ENCODE measurements at places on chromosomes 2 and 18.

DNA sequence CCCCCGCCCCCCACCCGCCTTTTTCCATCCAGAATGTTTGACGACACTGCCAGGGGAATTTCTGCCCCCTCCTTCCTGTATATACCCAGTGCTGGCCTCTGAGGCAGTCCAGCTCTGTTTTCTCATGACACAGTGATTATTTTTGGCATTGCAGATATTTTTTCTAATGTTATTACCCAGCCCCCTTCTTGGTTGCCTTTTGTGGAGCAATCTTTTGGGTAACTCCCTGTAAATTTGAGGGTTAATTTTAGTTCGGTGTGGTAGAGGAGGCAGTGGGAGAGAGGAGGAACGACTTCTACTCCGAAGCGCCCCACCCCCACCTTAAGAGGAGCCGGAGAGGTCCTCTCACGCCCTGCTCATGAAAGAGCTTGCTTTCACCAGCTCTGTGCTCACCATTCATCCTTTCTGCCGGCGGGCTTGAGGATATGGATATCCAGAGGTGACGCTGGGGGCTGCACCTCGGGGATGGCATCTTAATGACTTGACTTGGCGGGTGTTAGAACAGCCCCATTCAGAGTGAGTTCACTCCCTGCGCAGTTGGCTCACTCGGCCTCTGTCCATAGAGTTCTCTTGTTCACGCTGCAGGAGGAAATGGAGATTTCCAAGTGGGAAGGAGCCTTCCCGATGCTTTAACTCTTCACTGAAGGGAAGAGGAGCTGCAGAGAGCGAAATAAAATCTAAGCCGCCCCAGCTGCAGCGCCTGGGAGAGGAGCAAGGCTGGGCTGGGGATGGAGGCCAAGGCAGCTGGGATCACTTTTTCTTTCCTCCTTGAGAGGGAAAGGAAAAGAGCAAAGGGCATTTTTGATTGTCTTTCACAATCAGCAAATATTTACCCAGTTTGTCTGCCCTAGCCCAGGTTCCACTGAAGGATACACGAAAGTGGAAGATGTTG is 38.4 kb downstream of the EPAS1 start:
- peak; percentile 58 for DNase-seq

DNA sequence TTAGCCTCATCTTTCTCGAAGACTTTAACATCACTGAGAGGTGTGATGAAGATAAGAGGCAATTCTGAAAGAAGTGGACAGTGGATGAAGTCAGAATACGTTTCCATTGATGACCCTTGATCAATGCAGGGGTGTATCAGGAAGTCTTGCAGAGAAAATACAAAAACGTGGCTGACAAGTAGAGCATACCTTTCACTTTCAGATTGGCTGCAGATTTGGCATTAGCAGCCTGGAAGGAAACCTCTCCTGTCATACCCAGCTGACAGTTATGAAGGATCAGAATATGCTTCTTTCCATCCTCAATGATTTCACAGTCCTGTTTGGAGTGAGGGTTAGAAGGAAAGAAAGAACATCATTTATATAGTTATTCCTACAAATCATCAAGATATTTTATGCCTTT is 152.5 kb downstream of the PLEKHA3 start:
- no peak for DNase-seq

DNA sequence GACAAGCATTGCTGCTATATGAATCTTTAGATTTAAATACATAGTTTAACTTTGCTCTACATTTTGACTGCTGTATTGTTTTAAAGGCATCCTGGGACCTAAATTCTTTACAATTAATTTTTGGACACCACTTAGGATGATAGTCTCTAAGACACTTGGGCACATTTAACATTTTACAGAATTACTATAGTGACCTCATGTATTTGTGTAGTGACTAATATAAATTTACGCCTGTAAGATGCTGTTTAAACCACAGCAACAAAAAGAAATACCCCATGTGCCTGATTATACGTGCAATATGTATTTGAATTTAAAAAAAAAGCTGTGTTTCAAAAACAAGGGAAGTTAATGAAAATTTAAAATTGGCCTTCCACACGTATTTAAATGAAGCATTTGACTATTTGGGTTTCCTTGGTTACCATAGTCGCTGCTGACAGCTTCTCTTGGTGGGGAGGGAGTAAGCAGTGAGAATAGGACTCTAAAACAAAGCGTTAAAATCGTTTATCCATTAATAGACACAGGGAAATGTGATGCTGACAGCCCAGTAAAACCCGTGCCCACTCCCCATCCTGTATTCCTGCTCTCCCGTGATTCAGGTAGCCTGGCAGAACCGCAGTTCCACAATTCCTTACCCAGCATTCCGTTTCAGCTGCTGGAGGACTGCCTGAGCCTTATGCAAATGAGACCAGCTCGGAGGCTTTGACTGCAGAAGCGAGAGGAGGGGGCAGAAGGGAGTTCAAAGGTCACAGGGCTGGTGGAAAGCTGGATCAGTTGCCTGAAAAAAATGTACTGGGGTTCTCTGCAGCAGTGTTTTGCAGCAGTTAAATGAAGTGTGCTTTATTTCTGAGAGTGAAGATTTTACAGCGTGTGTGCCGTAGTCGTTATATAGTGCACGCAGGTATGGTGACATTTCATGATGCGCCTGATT is 104.3 kb downstream of the CSRNP3 start:
- no peak for DNase-seq

DNA sequence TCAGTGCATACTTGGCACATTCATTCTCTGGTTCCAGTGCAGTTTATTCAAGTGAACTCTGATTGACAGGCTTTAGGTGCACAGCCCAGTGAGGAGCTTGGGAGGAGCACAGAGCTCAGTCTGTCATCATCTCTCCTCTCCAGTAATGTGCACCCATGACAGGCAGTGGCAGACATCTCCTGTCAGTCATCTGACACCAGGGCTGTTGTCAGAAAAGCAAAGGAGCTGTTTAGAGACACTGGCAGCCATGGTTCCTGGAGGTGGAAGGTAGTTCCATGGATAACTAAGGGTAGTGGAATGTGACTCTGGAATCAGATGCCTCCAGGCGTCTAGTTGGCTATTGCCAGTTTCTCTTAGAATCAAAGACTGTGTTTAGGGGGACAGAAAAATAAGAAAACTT is 308.8 kb downstream of the DCDC2C start:
- no peak for DNase-seq

- peak; percentile 81 for DNase-seq
Measured at GRCh38 chr2:68831686-68832232, 39.4 kb downstream of the BMP10 start.

DNA sequence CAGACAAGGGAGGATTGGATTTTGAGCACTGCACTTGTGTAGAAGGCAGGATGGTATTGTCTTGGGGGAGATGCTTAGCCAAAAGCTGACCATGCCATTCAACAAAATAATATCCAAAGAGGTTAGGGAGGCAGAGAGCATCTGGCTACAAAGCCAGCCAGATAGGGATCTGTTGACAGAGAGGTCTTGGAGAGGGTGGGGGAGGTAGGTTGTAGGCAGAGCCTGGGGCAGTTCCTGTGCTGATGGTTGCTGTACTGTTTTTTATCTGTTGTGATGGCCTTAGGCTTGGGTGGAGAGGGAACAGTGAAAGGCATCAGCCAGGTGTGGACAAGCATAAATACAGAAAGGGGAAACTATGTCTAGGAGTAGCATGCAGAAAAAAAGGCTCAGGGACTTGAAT is 100.9 kb downstream of the AQP4 start:
- no peak for DNase-seq

Data from RPMI7951 (cell line).